ENCODE measurements at places on chromosomes 13 and 19.

DNA sequence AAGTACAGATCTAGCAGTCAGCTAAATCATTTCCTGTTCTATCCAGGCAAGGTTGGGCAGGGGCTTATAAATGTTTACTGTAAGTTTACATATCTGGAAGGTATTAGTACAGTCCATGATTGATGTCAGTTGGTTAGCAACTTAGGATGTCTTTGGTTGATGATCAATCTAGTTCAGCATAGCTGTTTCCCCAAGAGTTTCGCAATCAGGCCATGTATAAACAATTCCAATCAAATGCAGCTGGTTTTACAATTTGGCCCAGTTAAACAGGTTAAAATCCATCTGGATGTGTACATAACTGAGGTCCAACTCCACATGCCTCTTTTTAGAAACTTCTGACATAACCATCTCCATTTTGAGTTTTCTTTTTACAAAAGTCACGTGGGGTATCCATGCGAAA lies 6.9 kb downstream of the ZNF221 start:
- no peak for DNase-seq

DNA sequence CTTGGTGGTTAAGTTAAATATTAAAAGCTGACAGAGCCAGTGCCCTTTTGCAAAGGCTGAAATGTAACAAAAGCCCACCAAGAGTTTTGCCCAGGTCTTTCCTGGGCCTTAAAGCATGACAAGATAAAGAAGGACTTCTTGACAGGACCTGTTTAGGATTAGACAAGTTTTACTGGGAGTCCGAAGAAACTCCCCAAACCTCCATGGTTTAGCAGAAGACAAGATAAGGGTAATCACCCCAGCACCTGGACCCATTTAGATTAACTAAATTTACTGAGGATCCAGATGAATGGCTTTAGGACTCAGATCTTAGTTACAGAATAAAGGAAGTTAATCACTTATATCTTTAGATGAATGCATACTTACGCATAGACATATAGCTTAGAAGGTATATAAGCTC lies 14.8 kb upstream of the UFM1 start:
- no peak for DNase-seq

- DNase-seq = no peak
Observed at GRCh38 chr13:83825676-83826075, 56.6 kb downstream of the SLITRK1 start.

DNA sequence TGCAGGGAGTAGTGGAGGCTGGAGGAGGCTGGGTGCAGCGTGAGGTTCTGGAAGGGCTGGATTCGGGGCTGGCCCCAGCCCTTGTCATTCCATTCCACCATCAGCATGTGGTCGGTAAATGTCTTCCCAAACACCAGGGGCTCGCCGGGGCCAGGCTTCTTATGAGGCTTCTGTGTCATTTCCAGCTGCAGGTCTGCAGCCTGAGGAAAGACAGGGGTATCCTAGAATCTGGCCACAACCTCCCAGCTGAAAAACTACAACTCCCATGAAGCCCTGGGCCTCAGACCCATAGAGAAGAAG lies 4.4 kb downstream of the BCAT2 start:
- DNase-seq = no peak

DNA sequence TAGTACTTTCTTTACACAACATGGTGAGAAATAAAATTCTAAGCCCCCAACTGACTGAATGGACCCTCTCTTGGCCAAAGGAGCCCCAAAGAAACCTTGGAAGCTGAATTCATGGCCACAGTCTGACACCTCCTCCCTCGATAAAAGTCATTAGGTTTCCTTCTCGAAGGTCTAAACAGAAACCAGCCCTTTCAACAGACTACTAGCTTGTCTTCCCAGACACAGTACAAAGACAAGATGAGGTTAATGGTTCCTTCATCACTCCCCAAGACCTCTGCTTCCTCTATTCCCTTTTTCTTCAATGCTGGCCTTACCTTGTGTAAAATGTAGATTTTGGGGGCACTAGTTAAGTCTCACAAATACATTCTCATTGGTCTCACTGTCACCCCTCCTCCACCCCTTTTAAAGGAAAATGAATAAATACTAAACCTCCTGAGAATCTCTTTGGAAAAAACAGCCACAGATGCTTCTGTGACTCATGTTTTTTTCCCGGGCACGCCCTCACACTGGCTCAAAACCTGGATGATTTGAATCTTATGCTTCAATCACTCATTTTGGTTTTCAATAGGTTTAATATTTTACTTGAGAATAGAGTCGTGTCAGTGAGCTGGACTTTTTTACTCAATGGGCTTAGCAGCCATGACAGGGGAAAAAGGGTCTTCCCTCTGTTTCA lies 65.8 kb upstream of the MED4 start:
- DNase-seq = no peak

DNA sequence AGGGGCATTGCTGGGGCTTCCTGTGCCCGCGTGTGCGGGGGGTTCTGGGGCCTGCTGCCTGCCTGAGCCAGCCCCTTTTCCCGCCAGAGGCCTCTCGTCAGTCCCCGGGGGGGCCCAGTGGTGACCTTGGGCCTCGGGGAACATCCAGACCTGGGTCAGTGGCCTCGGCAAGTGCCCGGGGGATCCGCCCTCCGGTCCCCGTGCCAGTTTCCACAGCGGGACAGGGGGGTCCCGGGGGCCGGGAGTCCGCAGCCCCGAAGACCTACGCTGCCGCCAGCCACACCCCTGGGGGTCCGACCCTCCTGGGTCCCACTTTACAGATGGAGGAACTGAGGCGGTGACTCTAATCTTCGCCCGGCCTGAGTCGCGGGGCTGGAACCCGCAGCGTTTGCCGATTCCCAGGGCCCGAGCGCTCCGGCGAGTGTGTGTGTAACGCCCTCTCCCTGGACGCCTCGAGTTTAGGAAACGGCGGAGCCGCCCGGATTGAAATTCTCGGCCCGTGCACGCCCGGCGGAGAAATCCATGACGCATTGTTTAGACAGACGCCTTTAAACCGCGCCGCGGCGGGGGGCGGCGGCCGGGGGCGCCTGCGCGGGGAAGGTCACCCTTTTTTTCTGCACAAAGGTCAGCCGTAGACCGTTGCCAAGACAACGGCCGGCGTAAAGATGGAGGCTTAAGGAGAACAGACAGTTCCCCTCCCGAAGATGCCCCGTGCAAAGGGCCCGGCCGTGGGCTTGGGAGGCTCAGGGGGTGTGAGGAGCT lies 39.3 kb downstream of the EFNA2 start:
- no peak for DNase-seq

DNA sequence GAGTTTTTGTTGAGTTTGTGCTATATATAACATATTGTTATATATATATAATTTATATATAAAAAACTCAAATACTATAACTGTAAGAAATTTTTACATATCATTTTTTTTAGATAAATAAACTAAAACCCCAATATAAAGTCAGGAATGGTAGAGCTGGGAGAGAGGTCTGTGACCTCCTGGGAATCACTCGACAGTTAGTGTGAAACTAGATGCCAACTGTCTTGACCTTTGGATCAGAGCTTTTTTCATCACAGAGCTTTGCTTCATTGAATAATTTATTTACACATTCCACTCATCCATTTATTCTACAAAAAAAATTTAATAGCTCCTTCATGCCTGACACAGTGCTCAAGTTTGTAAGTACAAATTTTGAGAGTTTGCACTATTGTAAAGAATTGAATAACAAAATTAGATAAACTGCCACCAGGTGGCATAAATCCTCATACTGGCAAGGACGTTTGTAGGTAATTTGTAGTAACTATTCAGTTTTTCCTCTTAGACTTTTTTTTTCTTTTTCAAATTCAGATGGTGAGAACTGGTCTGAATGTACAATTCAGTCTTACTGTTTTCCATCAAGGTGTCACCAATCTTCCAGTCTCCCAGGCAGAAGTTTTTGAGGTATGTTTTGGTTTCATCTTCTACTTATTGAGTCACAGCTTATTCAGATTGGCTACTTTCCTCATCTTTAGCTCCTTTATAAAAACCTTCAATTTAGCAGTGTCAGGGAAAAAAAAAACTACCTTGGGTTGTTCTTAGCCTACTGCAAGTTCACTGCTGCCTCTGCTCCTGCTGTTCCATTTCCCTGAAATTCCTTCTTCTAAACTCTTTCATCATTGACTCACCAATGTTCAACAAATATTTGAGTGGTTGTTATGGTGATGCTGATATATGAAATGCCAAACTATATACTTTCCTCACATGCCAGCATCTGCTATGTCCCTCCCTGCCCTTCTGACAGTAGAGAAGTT lies 28.7 kb downstream of the LACC1 start:
- no peak for DNase-seq

DNA sequence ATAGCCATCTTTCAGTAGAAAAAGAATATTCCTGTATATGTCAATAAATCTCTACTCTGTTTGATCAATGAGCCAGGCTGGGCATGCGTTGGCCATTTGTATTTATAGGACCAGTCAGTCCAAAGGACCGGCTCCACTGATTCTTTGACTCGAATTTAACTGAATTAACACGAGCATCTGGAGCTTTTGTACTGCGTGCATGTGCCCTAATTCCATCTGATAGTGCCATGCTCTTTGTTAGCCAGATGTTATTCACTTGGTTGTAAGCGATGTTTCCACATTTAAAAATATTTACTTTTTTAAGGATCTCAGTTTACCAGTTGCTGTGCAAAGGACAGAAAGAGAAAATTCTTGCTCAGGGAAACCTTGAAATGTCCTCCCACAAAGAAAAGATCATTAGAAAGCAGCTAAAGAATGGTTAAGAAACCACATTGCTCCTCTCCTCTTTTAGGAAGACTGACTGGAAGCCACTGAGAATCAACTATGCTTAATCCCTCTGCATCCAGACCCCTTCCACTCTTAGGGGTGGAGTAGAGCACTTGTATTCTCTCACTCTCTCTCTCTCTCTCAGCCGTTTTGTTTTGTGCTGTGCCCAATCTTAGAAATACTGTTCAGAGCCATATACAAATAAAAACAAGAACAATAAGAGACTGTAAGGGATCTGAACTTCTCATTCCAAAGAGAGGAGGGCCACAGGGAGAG lies 165.8 kb downstream of the DCLK1 start:
- DNase-seq = no peak

- no peak for DNase-seq
Observed at GRCh38 chr19:335486-336066, 9.0 kb downstream of the MIER2 start.

DNA sequence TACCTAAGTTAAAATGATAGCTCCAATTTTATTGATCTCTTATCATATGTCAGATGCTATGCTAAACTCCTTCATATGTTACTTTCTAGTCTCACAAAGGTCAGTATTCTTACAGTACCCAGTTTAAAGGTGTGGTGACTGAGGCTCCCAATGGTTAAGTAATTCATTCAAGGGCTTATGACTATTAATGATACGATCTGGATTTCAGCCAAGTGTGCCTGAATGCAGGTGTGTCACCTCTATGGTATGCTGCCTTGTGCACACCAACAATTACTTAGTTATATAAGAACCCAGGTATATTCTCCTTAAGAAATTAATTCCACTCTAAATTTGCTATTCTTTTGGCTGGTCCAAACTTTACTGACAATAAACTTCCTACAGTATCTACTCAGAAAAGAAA lies 84.6 kb upstream of the TRPC4 start:
- DNase-seq = no peak

DNA sequence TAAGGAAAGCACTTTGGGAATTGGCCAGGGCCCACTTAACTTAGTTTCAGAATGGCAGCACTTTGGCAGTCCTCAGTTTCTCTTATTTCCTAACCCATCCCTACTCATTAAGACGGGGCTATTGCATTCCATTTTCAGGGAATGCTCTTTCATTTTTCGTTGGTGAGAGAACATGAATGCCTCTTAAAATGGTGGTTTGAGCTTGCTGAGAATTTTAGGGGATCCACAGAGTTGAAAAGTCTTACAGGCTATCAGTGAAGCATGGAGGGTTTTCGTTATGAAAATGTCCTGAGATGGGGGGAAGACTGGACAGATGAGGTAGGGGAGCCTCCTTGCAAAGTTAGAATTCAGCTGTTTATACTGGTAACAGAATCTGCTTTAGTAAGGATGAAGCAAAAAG lies 71.4 kb downstream of the LRCH1 start:
- no peak for DNase-seq

DNA sequence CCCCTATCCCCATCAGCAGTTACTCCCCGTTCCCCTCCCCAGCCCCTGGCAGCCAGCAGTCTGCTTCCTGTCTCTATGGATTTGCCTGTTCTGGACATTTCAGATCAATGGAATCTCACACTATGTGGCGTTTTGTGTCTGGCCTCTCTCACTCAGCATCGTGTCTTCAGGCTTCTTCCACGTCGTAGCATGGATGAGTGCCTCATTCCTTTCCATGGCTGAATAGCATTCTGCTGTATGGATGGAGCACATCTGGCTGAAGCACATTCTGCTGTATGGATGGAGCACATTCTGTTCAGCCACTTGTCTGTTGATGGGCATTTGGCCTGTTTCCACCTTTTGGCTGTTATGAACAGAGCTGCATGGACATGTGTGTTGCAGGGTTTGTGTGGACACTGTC lies 29.5 kb downstream of the CRTC1 start:
- DNase-seq = no peak

DNA sequence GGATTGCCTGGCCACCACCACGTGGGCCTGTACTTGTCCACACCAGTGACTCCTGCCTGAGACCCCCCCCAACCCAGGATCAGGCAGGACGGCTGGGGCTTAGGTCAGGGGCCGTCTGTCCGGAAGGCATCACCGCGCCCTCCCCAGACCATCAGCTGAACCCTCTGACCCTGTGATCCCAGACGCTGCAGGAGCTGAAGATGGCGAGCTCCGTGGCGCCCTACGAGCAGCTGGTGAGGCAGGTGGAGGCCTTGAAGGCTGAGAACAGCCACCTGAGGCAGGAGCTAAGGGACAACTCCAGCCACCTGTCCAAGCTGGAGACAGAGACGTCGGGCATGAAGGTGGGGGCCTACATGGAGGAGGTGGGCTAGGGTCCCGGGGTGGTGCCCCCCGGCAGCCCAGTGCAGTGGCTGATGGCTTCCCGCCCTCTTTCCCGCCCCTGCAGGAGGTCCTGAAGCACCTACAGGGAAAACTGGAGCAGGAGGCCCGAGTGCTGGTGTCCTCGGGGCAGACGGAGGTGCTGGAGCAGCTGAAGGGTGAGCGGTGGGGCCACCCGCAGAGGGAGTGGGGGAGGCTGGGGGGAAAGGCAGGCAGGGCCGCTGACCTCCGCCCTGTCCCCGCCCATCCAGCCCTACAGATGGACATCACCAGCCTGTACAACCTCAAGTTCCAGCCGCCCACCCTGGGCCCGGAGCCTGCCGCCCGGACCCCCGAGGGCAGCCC lies 3.0 kb downstream of the APC2 start:
- DNase-seq = no peak

GRCh38 chr19:50258918-50259372 lies 55.5 kb downstream of the MYH14 start:
- DNase-seq = no peak

DNA sequence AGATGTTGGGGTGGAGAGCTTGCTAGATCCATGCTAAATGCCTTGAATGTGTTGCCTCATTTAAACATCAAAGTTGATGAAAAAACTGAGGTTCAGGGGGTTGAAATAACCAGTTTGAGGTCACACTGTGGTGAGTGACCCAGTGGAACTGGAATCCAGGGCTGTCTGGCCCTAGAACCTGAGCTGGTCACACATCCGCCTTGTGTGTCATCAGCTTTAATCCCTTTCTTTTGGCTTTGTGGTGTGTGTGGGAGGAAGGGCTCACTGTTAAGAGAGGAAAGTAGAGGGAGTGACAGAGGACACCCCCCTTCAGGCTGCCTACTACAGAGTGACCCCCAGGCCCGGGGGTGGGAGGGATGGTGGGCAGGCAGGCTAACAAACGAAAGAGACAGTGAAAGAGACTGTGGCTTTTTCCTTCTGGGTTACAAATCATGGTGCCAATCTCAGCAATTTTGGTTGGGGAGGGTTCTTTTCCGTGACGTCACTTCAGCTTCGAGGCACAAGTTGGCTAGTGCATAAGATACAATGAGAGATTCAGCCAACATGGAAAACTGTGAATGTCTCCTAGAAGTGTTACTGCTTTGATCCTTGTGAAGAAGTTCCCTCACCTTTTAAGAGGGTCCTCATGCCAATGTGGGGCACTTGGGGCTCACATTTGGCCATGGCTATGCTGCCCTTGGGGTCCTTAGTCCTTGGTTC lies 164.9 kb downstream of the DLEU7 start:
- DNase-seq = no peak
